ENCODE measurements at places on chromosomes 4 and X. TPM values are rescaled to one million over a fixed set of nuclear protein-coding genes. Genes with fewer than 3 reads are reported as not detected.

- no peaks in the 10 kb centered on the region for H3K36me3 ChIP-seq
- H3K27me3 ChIP-seq, result peaks cover 10% of the 10 kb centered on the region
- peak within 1 kb of the TSS; percentile 94 for H3K4me3 ChIP-seq
- peak; percentile 71 for DNase-seq
- H3K27ac ChIP-seq, result peak within 1 kb of the TSS; percentile 98
These were observed at the start of gene PLXNA3 for GRCh38 chrX:154458116-154458953. Gene PLXNA3 (plus strand): TSS chrX:154458281. CDS start chrX:154460184, 1,903 bp downstream.

DNA sequence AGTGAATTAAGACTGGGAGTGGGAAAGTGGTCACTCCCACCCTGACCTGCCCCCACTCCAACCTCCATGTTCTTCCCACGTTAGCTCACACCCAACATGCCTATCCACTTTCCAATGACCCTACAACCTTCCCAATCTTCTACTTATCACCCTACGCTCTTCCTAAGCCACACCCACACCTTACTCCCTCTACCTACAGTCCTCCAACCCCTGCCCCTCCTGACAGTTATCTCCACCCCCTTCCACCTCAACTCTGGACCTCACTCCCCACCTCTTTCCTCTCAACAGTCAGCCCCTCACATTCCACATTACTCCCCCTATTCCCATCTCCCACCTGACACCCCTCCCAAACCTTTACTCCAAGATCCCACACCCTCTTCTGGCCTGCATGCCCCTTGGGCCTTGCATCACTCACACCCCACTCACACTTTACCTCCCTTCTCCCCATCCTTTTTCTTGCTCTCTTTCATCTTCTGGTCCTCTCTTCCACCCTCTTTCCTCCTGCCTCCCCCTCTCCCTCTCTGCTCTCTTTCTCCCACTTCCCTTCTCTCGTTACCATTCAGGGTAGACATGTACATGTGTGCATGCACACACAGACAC is 6.9 kb downstream of the NALF2 start:
- no peak overlapping the region for H3K4me3 ChIP-seq
- H3K36me3 ChIP-seq, result no peaks in the 10 kb centered on the region
- peaks cover 5% of the 10 kb centered on the region for H3K4me1 ChIP-seq

DNA sequence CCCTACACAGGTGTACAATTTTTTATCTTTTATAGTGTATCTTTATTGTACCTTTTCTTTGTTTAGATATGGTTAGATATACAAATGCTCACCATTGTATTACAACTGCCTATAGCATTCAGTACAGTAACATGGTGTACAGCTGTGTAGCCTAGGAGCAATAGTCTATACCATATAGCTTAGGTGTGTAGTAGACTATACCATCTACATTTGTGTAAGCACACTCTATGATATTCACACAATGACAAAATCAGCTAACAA is 80.3 kb downstream of the FAM13A start:
- DNase-seq, result no peak
- peaks cover 2% of the 10 kb centered on the region for H3K4me1 ChIP-seq
- no peaks in the 10 kb centered on the region for H3K36me3 ChIP-seq
- no peak overlapping the region for H3K4me3 ChIP-seq

GRCh38 chrX:12319992-12320391 is 181.7 kb downstream of the FRMPD4 start:
- peaks cover 8% of the 10 kb centered on the region for H3K4me1 ChIP-seq
- H3K27me3 ChIP-seq, result no peaks in the 10 kb centered on the region
- no peak overlapping the region for H3K27ac ChIP-seq

- H3K4me1 ChIP-seq, result no peaks in the 10 kb centered on the region
- no peak overlapping the region for H3K27ac ChIP-seq
- no peaks in the 10 kb centered on the region for H3K36me3 ChIP-seq
- H3K27me3 ChIP-seq, result no peaks in the 10 kb centered on the region
- H3K4me3 ChIP-seq, result no peak overlapping the region
These were observed 33.7 kb downstream of the USP53 start for GRCh38 chr4:119246177-119246733.

DNA sequence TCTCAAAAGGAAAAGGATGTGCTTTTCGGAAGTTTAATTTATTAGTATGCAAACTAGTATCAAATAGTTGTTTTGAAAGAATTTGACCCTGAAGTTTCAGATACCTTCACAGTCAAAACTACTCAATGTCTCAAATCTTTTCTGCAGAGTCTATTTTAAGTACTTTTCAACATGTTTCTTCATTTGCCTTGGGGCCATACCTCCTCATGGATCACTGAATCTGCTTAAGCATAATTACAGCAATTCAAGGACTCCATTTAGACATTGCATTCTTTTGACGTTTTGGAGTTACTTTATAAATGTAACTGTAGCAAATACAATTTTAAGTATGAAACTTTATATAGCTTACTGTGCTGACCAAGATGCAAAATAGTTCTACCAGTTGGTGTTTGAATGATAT is 25.5 kb downstream of the PALLD start:
- no peak overlapping the region for H3K27ac ChIP-seq
- H3K27me3 ChIP-seq, result no peaks in the 10 kb centered on the region
- H3K36me3 ChIP-seq, result no peaks in the 10 kb centered on the region
- no peak overlapping the region for H3K4me3 ChIP-seq
- H3K4me1 ChIP-seq, result peaks cover 2% of the 10 kb centered on the region

PDK3 gene
- 12.1 TPM for total RNA-seq

Data from glutamatergic neuron (in vitro differentiated cells).